Retina (tissue), 1 donor: ENCODE measurements at places on chromosomes 7 and 10.

DNA sequence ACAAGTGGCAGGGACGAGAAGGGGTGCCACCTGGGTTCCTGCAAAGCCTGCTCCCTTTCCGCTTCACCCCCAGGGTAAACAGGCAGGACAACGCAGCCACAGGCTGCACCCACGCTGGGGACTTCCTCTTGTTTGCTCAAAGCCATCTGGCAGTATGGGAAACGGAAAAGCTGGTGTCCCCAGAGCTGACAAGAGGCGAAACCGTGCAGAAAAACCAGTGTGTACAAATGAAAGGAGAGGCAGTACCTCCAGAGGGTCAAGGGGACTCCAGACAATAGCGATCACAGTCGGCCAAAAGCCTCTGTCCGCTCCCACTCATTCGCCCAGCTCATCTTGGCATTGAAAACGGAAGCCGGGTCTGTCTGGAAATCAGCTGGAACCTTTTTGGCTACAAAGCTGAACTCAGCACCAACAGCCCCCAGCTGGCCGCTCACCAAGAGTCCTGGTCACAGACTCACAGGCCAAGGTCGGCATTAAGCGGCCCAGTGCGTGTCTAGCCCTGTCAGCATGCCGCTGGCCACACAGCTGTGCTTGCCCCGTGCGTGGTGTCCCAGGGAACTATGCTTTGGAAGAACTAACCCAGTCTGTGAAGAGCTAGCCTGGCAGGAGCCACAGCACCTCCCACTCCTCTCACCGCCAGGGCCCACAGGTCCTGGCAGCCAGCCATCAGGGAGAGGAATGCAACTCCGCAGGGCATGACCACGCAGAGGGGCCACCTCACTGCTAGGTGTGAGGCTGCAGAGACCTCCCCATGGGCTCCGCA lies 10.4 kb downstream of the TNS3 start:
- DNase-seq, result peak; percentile 28

DNA sequence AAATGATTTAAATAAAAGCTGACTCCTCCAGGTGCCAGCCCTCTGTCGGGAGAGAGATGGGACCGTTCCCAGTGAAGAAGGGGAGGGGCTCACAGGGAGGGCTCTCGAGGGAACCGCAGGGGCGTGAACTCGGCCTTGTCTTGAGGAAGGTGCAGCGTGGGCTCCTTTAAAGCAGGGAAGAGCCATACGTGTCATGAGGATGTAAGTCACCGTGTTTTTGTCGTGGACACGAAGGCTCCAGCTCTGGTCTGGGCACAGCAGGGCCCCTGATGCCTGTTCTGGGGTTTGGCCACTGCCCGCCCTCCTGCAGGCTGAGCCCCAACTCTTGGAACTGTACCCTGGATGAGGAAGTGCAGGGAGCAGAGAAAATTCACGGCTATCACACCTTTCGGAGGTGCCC lies 45.0 kb downstream of the JAKMIP3 start:
- DNase-seq, result no peak

- DNase-seq, result no peak
These were observed 109.3 kb downstream of the DKK1 start for GRCh38 chr10:52423369-52423768.

GRCh38 chr7:74074770-74075169 lies 8.8 kb upstream of the LIMK1 start:
- no peak for DNase-seq
